Heart left ventricle (tissue), 16 donors: ENCODE measurements at places on chromosomes 11 and 22. TPM values are rescaled to one million over a fixed set of nuclear protein-coding genes. Genes with fewer than 3 reads are reported as not detected.
A peak's percentile ranks its signal among the peaks of the same experiment; 100 is the strongest.

- DNase-seq: no peak
Observed at GRCh38 chr11:36743039-36743438, 145.0 kb upstream of the RAG2 start.

DNA sequence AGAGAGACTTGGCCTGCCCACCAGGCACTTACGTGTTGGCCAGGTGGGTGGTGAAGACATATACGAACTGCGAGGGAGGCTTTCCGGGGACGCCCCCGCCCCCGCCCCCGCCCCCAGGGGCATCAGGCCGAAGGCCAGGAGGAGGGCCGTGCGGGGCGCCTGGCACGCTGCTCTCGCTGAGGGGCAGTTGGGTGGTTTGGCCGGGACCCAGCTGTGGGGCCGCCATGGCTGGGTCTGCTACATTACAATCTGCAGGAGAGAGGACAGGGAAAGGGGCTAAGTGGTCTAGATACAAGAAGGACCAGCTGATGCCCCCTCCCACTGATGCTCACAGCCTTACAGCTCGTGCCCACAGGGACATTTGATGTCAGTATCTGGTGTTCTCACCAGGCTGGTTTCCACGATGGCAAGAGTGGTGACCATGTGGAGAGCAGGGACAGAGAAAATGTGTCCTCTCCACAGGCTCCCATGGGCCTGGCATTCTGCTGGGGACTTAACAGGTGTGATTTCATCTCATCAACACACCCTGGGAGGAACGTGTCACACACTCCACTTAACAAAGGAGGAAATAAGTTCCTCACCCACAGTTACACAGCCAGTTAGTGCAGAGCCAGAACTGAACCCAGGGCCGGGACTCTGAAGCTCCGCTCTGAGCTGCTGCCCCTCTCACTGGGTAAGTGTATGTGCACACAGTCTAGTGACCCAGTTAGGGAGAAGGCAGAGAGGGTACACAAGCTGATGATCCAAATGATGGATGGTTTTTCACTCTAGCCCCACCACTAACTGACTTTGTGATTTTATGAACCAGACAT, 19.7 kb downstream of the CXCR5 start:
- DNase-seq: no peak

- no peak for DNase-seq
Observed at GRCh38 chr11:18001191-18001590, 11.7 kb downstream of the SERGEF start.

- no peak for DNase-seq
Observed at GRCh38 chr11:72970557-72971118, 156.4 kb downstream of the ATG16L2 start.

- DNase-seq: peak; percentile 81
Observed at GRCh38 chr22:35617137-35617755, at the start of gene MB. TSS of gene MB (minus strand) at chr22:35617329. CDS start at chr22:35617257, 72 bp downstream.

GRCh38 chr22:30455075-30455840, 16.6 kb downstream of the SEC14L3 start:
- no peak for DNase-seq

DNA sequence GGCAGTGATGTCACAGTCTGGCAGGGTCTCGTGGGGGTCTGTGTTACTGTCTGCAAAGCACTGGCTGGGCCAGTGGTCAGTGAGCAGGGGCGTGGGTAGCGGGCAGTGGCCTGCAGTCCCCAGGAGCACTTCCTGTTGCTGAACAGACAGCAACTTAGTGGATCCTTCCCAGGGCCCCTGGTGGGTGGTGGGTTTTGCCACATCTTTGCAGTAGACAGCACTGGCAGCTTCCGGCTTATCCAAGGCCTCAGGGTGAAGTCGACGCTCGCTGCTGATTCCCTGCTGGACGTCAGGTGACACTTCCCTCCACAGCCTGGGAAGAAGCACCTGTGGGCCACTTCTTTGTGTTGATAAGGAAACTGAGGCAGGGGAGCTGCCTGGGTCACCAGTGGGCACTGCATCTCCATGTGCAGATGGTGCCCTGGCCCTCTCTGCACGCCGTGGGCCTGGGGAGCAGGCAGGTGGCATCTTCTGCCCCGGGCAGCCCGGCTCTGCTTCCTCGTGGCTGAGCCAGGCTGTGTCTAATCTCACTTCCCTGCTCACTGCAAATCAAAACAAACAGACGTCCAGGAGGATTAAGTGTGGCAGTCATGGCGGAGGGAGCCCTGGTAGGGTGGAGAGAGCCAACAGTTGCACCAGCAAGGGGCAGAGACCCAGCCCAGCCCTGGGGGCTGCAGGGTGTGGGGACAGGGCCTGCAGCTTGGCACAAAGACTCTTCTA, 79.8 kb downstream of the KCNQ1 start:
- DNase-seq: peak; percentile 12

CNIH2 gene
- not detected for total RNA-seq
